CD4-positive, CD25-positive, alpha-beta regulatory T cell (primary cell): ENCODE measurements at places on chromosomes 7 and 10.

DNA sequence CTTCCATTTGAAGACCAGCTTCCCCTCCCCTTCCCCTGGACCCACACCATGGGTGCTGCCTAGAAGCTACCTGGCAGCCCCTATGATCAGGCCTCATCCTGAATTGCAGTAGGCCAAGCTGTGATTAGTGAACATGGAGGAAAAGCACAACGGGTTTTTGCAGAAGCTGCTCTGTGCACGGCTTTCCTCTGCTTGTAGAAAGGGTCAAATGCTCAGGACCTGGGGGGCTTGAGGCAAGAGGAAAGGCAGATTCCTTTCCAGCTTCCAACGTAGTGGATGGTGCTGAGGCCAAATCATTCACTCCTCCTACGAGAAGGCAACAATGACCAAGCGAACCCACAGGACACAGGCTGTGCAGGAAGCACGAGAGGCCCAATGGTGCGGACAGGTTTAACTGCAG, 410.3 kb upstream of the SHH start:
- H3K4me1 ChIP-seq: no peaks in the 10 kb centered on the region
- no peaks in the 10 kb centered on the region for H3K36me3 ChIP-seq
- no peak for DNase-seq
- H3K27me3 ChIP-seq: no peaks in the 10 kb centered on the region
- no peak overlapping the region for H3K27ac ChIP-seq

- no peak overlapping the region for H3K4me3 ChIP-seq
- no peaks in the 10 kb centered on the region for H3K36me3 ChIP-seq
- no peaks in the 10 kb centered on the region for H3K27me3 ChIP-seq
These were observed 71.7 kb downstream of the COBL start for GRCh38 chr7:51244885-51245284.

GRCh38 chr7:157469181-157470016, 132.6 kb downstream of the DNAJB6 start:
- H3K4me3 ChIP-seq: no peak overlapping the region
- no peak for DNase-seq
- peaks cover 22% of the 10 kb centered on the region for H3K4me1 ChIP-seq
- no peaks in the 10 kb centered on the region for H3K36me3 ChIP-seq

- H3K27me3 ChIP-seq: no peaks in the 10 kb centered on the region
- H3K27ac ChIP-seq: no peak overlapping the region
- DNase-seq: no peak
- no peak overlapping the region for H3K4me3 ChIP-seq
- H3K4me1 ChIP-seq: no peaks in the 10 kb centered on the region
- H3K36me3 ChIP-seq: no peaks in the 10 kb centered on the region
These were observed 86.8 kb downstream of the FANK1 start for GRCh38 chr10:125983161-125983560.

DNA sequence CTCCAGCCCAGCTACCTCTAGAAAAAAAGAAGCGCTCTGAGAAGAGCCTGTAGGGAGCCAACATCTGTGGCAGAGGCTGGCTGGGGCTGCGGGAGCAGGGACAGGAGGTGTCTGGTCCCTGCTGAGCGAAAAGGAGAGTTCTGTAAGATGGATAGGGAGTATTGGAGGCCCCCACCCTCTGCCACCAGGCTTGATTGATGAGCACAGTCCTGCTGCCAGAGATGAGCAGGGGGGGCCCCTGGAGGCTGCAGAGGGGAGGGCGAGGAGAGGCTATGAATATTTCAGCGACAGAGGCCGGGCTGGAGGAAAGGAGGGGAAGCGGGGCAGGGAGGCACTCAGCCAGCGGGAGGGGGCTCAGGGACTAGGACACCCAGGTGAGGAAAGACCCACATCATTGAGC, 44.5 kb upstream of the HSPB1 start:
- peaks cover 3% of the 10 kb centered on the region for H3K27me3 ChIP-seq
- no peaks in the 10 kb centered on the region for H3K36me3 ChIP-seq
- no peak overlapping the region for H3K4me3 ChIP-seq
- no peak overlapping the region for H3K27ac ChIP-seq
- DNase-seq: no peak

- no peaks in the 10 kb centered on the region for H3K27me3 ChIP-seq
- no peak for DNase-seq
- peaks cover 53% of the 10 kb centered on the region for H3K4me1 ChIP-seq
- no peak overlapping the region for H3K4me3 ChIP-seq
- peak overlapping the region; percentile 52 for H3K27ac ChIP-seq
- peaks cover 89% of the 10 kb centered on the region for H3K36me3 ChIP-seq
These were observed 71.7 kb downstream of the IKZF1 start for GRCh38 chr7:50376056-50376820.

- H3K36me3 ChIP-seq: peaks cover 18% of the 10 kb centered on the region
- H3K27me3 ChIP-seq: no peaks in the 10 kb centered on the region
- H3K4me1 ChIP-seq: peaks cover 15% of the 10 kb centered on the region
- H3K27ac ChIP-seq: no peak overlapping the region
These were observed 95.6 kb downstream of the SNX13 start for GRCh38 chr7:17844514-17845196.

DNA sequence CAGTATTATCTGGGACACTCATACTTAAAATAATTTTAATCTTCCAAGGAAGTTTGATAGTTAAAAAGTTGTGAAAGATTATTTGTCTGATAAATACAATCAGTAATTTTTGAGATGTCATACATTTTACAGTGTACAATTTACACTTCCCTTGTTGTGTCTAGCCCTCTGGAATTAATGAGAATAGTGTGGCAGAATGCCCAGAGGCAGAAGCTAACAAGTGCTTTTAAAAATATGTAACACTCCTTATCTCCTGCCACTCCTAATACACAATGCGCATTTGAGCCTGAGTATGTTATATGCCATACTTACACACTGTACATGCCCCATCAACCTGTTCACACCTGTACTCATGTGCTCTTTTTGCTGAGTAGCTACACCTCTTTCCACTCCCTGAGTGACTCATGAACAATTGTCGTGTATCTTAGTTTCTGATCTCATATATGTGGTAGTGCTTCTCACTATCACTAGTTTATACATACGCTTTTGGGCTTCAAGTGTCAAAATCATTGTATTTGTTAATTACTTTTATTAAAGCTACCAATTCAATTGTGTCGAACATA, 106.9 kb upstream of the GNAI1 start:
- no peak for DNase-seq
- H3K36me3 ChIP-seq: no peaks in the 10 kb centered on the region
- H3K27ac ChIP-seq: no peak overlapping the region
- H3K4me1 ChIP-seq: no peaks in the 10 kb centered on the region
- no peaks in the 10 kb centered on the region for H3K27me3 ChIP-seq

- no peaks in the 10 kb centered on the region for H3K4me1 ChIP-seq
- no peak overlapping the region for H3K27ac ChIP-seq
- H3K27me3 ChIP-seq: no peaks in the 10 kb centered on the region
- no peak overlapping the region for H3K4me3 ChIP-seq
- no peaks in the 10 kb centered on the region for H3K36me3 ChIP-seq
These were observed 25.6 kb upstream of the TMEM26 start for GRCh38 chr10:61478621-61479312.

GRCh38 chr10:69600761-69601330, 27.6 kb upstream of the NEUROG3 start:
- DNase-seq: no peak
- H3K36me3 ChIP-seq: no peaks in the 10 kb centered on the region
- H3K27me3 ChIP-seq: peaks cover 21% of the 10 kb centered on the region
- no peaks in the 10 kb centered on the region for H3K4me1 ChIP-seq
- no peak overlapping the region for H3K27ac ChIP-seq

GRCh38 chr7:105713488-105714465, 132.5 kb upstream of the EFCAB10 start:
- H3K4me3 ChIP-seq: no peak overlapping the region
- no peak overlapping the region for H3K27ac ChIP-seq
- no peaks in the 10 kb centered on the region for H3K4me1 ChIP-seq
- H3K36me3 ChIP-seq: peaks cover 33% of the 10 kb centered on the region
- no peaks in the 10 kb centered on the region for H3K27me3 ChIP-seq

DNA sequence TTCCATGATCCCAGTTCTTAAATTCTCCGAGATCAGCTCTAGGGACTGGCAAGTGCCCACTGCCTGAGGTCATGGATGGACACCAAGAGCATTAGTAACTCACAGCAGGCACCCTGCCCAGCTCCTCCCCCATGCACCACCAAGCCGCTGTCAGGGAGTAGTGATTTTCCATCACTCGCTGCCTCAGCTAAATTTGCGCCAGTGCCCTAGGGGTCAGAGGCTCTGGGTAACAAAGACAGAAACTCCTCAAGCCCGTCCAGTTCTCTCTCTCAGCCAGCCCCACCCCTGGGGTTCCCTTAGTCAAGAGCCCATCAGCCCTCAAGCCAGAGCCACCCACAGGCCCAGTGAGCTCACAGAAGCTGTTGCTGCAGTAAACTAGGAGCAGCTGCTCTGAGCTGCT, 30.0 kb downstream of the PAX2 start:
- no peaks in the 10 kb centered on the region for H3K4me1 ChIP-seq
- H3K36me3 ChIP-seq: no peaks in the 10 kb centered on the region
- no peak for DNase-seq
- peaks cover 4% of the 10 kb centered on the region for H3K27me3 ChIP-seq
- no peak overlapping the region for H3K27ac ChIP-seq
- H3K4me3 ChIP-seq: no peak overlapping the region

- H3K4me3 ChIP-seq: no peak within 1 kb of the TSS
- peak; percentile 47 for DNase-seq
- H3K27ac ChIP-seq: no peak within 1 kb of the TSS
- no peaks in the 10 kb centered on the region for H3K36me3 ChIP-seq
These were observed at the start of gene TSPAN12 for GRCh38 chr7:120857588-120858573. TSPAN12 (minus strand) TSS chr7:120858144; CDS start chr7:120856763, 1,381 bp downstream.

- no peak for DNase-seq
- H3K27me3 ChIP-seq: peaks cover 4% of the 10 kb centered on the region
- no peak overlapping the region for H3K27ac ChIP-seq
- H3K4me1 ChIP-seq: no peaks in the 10 kb centered on the region
These were observed 489.0 kb downstream of the GATA3 start for GRCh38 chr10:8543361-8544056.

GRCh38 chr7:113891828-113892227, 27.0 kb downstream of the PPP1R3A start:
- no peak overlapping the region for H3K27ac ChIP-seq
- no peak for DNase-seq
- no peaks in the 10 kb centered on the region for H3K4me1 ChIP-seq
- no peaks in the 10 kb centered on the region for H3K36me3 ChIP-seq
- H3K4me3 ChIP-seq: no peak overlapping the region

DNA sequence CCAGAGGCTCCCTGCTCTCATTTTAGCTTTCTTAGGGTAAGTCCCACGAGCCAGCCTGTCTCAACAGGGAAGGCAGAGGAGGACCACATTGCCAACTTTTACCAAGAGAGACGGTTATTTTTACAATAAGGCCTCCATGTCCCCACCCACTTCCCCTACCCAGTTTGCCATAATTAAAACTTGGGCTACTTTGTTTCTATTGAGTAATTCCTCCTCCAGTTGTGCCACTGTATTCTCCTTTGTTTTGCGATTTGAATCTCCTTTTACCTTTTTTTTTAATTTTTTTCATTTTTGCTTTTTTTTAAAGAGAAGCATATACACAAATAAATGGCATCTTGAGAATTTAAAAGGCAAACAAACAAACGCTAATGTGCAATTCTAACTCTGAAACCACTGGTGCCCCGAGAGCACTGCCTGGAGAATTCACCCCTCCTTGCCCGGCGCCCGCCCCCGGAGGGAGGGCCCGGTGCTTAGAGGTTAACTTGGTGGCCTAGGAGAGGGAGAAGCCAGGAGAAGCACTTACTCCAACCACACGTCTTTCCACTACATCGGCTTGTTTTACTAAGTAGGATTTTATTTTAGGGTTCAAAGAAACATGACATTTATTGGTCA, 282.3 kb downstream of the USP6NL start:
- H3K4me1 ChIP-seq: no peaks in the 10 kb centered on the region
- no peak for DNase-seq
- H3K36me3 ChIP-seq: peaks cover 92% of the 10 kb centered on the region
- no peak overlapping the region for H3K27ac ChIP-seq
- H3K4me3 ChIP-seq: no peak overlapping the region
